COLO829 (cell line): ENCODE measurements at places on chromosomes 2 and 18.
A peak's percentile ranks its signal among the peaks of the same experiment; 100 is the strongest.

- peak; percentile 79 for DNase-seq
Observed at GRCh38 chr18:7038330-7038851, 79.2 kb downstream of the LAMA1 start.

DNA sequence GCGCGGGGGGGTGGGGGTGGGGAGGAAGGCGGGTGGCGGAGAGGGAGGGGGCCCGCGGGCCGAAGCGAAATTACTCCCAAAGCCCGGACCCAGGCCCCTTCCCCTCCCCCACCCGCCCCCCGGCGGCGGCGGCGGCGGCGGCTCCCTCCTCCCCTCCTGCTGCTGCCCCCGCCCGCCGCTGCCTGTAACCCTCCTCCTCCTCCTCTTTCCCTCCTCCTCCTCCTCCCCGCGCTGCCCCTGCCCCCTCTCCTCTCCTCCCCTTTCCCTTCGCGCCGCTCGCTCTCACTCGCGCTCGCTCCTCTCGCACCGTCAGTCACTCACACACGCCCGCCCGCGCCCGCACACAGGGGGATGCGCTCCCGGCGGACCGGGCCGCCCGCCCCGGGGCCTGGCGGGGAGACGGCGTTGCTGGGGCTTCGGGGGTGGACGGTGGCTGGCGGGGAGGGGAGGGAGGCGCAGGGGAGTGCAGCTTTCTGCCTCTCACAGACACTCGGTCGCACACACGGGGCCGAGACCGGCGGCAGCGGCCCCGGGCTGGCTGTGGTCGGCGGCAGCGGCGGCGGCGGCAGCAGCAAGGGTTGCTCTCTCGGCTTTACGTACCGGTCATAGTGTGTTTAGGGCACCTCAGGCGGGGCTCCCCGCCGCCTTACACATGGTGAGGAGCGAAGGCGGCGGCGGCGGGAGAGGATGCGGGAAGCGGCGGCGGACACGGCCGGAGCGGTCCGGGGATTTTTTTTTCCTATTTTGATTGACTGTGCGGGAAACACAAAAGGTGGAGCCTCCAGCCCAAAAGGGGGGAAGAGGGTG, 405 bp downstream of the SP3 start:
- peak; percentile 63 for DNase-seq

GRCh38 chr2:150729495-150729955, 242.1 kb upstream of the RND3 start:
- no peak for DNase-seq

DNA sequence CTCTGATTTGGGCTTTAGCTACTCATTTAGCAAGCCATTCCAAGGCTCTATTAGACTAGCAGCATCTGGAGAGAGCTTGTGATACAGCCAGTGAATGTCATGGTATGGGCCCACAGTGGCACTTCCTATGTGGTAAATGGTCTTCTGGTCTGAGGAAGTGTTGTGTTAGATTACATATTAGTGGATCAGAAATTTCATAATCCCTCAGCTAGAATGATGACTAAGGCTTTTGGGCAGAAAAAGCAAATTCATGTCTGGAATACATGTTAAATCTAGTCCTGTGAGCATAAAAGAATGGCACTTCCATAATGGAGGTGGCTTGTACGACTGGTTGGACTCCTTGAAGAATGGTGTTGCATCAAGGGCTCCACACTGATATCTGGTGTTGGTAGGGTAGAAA, 436.8 kb upstream of the CWC22 start:
- DNase-seq: no peak

DNA sequence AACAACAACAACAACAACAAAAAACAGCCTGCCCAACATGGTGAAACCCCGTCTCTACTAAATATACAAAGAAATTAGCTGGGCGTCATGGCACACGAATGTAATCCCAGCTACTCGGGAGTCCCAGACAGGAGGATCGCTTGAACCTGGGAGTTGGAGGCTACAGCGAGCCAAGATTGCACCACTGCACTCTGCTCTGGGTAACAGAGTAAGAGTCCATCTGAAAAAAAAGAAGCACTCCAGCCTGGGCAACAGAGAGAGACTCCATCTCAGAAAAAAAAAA, 344.1 kb upstream of the PLGLB2 start:
- no peak for DNase-seq

DNA sequence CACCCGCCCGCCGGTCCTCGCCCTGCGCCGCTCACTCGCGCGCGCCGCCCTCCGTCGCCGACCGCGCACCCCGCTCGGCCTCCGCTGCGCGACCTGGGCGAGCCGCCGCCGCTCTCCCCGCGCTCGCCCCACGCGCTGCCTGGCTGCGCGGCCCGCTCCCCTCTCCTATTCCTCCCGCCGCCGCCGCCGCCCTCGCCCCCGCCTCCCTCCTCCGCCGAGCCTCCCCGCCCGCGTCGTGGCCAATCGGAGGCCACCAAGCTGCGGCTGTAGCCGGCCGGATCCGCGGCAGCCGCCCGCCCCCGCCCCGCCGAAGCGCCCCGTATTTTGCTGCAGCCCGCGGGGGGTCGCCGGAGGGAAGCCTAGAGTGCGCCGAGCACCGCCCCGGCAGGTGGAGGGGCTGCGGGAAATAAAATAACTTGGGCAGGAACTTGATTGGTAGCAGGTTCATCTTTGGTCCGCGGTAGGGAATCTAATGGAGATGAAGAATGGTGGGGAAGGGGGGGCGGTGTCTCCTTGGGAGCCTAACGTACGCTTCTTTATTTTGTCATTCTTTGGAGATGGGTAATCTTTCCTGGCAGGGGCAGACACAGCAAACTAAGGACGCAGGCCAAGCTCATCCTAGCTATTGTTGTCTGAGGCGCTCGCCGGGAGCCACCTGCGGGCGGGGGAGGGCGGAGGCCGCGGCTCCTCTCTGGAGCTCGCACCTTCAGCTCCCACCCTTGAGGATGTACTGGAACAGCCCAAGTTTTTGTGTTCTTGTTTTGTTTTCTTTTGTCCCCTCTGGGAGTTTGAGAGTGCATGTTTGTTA, 1.1 kb upstream of the CDH2 start:
- peak; percentile 10 for DNase-seq

DNA sequence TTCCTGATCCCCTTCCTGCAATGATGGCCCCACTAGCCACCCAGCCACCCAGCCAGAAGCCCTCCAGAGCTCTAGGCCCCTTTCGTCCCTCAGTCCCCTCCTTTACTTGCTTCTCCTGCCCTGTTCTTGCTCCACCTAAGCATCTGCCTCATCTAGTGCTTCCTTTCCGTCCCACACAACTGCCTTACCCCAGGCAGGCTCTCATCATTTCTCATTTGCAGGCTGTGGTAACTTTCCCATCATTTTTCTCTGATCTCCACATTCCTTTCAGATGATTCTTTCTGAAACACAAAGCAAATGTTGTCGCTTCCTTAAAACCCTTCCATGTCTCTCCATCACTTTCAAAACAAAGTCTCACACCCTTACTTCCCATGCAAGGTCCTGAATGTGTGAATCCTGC, 459.8 kb downstream of the METTL4 start:
- DNase-seq: no peak

DNA sequence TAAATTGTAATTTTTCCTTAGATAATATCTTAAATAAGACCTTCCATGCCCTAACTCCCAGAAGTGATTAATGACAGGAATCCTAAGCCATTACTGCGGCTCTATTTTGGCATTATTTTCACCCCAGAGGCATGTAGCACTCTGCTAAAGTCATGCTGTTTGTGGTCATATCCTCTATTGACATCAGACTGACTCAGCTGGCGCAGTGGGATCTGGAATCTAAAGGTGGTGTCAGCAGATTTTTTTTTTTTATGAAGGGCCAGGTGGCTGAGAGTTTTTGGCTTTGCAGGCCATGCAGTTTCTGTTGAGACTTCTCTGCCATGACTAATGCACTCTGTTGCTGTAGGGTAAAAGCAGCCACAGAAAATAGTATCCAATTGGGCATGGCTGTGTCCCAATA, 64.1 kb upstream of the ACVR1C start:
- DNase-seq: peak; percentile 6

DNA sequence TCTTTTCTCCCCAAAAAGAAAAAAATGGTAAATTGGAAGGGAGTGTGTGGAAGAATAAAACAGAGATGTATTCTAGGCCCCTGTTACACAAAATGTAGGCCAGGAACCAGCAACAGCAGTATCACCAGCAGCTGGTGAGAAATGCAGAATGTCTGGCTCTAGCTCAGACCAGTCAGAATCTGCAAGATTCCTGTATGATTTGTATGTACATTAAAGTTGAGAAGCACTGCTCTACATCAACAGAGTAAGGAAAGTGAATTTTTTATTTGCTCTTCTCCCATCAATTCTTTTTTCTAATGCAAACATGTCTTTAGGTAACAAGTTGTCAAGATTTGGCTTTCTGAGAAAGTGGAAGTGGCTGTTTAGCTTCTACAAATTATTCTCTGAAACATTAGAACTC, 235.4 kb upstream of the FANCL start:
- DNase-seq: no peak

- DNase-seq: no peak
Observed at GRCh38 chr2:238916875-238917590, 69.1 kb downstream of the TWIST2 start.

GRCh38 chr2:142722569-142722968, 154.9 kb upstream of the KYNU start:
- DNase-seq: no peak
